Stromal cell of bone marrow (primary cell): ENCODE measurements at places on chromosomes 6 and 20.
A peak's percentile ranks its signal among the peaks of the same experiment; 100 is the strongest.

DNA sequence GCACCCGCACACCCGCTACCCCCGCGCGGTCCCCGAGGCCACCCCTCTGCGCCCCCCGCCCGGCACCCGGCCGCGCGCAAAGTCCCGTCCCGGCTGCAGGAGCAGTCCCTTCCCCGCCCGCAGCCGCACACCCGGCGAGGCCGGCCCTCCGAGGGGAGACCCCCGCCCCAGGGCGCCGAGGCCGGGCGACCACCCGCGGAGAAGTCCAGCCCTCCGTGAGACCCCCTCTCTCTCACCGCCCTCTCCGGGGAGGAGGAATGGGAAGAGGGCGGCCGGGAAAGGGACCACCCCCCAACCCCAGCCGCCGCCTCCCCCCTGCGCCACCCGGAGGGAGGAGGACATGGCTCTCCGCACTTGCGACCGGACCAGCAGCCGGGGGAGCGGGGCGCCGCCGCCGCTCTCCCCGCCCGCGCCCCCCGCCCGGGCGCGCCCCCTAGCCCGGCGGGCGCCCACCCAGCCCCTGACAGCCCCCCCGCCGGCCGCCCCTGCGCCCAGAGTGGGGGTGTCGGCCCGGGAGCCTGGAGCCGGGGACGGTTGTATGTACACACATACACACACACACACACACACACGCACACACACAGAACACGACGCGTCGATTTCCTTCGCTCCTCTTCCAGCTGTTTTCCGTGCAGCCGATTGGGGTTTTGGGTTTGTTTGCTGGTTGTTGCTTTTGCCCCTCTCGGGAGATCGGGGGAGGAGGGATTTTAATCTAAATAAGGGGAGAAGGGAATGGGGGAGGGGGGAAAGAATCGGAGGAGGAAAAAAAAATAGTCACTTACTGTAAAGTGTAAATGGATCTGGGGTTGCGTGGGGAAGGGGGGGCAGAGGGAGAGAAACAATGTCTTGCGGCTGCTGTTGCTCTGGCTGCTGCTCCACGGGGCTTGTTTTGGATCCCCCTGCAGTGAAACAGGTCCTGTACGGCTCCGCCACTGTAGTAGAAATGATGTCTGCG lies at the start of gene ATXN1:
Gene ATXN1, minus strand, starts transcription at position 945 of the 955 bp plus-strand sequence.
- DNase-seq = peak; percentile 43

- no peak for DNase-seq
These were observed 498.8 kb upstream of the POU3F2 start for GRCh38 chr6:98335594-98335993.

GRCh38 chr6:49082611-49083010 lies 380.4 kb downstream of the MMUT start:
- no peak for DNase-seq

- no peak for DNase-seq
These were observed 400.6 kb downstream of the HDGFL1 start for GRCh38 chr6:22970004-22970403.

DNA sequence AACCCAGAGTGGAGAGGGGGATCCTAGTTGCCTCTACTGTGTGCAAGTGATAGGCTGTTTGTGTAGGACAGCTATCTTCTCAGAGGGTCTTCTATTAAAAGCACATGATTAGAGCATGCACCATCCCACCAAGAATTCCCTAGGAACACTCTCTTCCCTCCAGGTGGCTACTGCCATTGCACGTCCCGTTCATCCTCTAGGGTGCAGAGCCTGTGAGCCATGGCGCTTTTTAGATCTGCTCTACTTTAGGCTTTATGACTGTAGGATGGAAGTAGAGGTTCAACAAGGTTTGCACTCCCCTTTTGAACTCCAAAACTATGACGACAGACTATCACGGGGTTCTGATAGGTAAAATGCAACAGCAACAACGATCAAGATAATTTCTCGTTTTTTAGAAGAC lies 90.5 kb upstream of the SAMD5 start:
- no peak for DNase-seq

GRCh38 chr6:113642714-113643406 lies 214.3 kb upstream of the MARCKS start:
- DNase-seq = no peak

GRCh38 chr6:97813889-97814567 lies 531.0 kb upstream of the MMS22L start:
- no peak for DNase-seq

DNA sequence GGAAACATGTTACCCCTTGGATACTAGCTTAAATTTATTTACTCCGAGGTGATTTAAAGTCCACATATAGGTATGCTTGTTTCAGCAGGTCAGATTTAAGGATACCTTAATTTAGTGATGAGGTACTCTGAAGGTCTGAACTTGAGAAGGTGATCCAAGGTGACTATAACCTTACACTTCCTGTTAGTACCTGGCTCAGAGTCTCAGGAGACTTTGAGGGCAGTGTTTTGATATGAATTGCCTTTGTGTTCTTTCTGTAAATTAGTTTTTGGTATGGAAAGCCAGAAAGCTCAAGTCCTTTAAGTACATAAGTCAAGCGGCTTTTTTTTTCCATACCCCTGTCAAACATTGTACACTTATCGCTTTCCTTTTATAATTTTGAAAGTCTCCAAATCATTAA lies 489.0 kb downstream of the CDKAL1 start:
- DNase-seq = no peak
